ENCODE measurements at places on chromosomes 2 and 18.

DNA sequence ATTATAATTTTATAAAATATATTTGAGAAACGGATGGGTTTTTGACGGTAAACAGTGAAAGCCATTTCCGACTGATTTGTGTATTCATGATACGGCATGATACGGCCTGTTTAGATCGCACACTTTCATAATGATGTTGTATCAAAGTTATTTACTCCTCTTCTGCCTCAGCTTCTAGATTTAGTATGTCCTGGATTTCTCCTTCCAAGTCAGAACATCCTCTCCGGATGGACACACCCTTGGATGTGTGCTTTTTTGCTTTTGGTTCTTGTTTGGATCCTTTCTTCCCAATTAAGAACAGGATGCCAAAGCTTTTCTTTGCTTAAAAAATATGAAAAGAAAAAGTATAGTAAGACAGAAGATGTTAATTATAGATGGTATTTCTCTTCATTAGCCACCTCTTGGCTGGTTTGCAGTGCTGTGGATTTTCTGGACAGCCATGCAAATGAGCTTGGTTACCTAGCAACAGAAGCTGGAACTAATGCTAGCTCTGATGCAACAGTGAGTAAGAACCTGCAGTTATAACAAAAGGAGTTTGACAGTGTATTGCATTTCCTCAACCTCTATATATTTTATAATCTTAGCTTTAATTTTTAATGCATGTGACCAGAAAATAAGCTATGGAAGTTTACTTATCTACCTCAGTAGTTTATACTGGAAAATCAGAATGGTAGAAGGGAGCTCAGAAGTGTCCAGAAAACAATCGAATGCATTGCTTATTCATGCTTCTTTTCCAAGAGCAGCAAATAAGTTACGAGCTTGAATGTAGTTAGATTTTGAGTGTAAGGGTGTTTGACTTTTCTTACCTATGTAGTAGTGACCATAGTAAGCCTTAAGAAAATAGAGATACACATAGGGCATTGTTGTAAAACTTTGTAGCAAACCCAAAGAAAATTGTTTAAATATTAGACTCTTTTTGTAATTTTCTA lies 27.9 kb downstream of the RMND5A start:
- no peak for DNase-seq

DNA sequence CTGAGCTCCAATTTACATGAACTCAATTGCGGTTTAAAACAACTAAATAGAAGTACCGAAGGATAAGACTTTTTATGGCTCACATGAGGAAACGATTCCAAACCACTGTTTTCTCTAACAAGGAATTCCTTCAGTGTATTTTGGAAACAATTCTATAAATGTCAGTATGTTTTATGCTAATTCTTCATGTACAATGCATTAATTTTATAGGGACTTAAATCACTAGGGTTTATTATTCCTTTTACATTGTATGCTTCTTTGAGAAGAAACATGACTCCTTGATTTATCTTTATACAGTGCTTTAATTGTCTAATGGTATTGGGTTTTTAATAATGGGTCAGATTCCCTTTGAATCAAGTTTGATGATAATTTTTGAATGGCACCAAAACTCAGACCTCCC lies 566.8 kb downstream of the EPHA4 start:
- DNase-seq, result no peak

GRCh38 chr2:159759577-159759976 lies 38.4 kb downstream of the CD302 start:
- DNase-seq, result no peak

GRCh38 chr2:215654148-215654819 lies 218.4 kb upstream of the FN1 start:
- DNase-seq, result no peak

DNA sequence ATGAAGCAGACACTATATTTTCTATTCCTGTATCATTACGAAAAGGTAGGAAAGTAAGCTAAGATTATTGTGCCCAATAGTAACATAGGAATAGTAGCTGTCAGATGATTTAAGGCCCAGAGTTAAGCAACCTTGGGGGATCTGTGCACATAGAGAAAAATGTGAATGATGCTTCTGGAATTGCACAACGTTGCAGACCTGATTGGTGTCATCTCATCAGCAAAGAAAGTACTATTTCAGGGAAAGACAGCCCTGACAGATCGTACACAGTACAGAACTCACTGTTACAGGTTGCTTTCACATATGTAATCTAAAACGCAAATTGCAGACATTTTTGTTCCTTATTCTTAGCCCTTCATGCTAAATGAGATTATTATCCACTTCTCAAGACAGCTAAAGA lies 535.9 kb downstream of the TRIB2 start:
- no peak for DNase-seq
